ENCODE measurements at places on chromosomes 2 and 18.

- no peak for DNase-seq
- no peaks in the 10 kb centered on the region for H3K27me3 ChIP-seq
- H3K27ac ChIP-seq, result no peak overlapping the region
- H3K36me3 ChIP-seq, result no peaks in the 10 kb centered on the region
- no peaks in the 10 kb centered on the region for H3K4me1 ChIP-seq
Measured at GRCh38 chr2:147989102-147989501, 31.4 kb downstream of the ORC4 start.

GRCh38 chr18:79991494-79991893 lies 3.1 kb upstream of the TXNL4A start:
- H3K4me1 ChIP-seq, result peaks cover 15% of the 10 kb centered on the region
- H3K27ac ChIP-seq, result no peak overlapping the region
- no peak for DNase-seq

- no peaks in the 10 kb centered on the region for H3K36me3 ChIP-seq
- no peak for DNase-seq
- H3K27ac ChIP-seq, result no peak overlapping the region
- no peaks in the 10 kb centered on the region for H3K27me3 ChIP-seq
- no peaks in the 10 kb centered on the region for H3K4me1 ChIP-seq
- no peak overlapping the region for H3K4me3 ChIP-seq
Measured at GRCh38 chr2:196407675-196408264, 231.7 kb upstream of the CCDC150 start.

DNA sequence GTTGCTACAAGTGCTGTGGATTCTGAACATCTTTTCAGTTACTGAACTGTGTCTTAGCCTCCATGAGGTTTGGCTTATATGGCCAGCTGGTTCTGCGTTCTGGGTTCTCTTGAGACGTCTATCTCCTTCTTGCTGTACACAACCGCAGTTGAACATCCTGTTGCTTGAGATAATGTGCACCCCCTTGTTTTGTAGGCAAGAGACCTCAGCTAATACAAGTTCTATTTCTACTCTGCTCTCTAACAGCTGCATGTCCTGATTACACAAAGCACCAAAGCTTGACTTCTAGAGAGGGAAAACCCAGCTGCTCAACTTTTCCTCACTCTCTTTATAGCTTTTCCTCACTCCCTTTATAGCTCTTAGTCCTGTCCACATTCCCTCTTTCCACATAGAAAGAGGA lies 176.0 kb downstream of the LTBP1 start:
- no peak overlapping the region for H3K4me3 ChIP-seq
- no peak overlapping the region for H3K27ac ChIP-seq
- DNase-seq, result no peak

DNA sequence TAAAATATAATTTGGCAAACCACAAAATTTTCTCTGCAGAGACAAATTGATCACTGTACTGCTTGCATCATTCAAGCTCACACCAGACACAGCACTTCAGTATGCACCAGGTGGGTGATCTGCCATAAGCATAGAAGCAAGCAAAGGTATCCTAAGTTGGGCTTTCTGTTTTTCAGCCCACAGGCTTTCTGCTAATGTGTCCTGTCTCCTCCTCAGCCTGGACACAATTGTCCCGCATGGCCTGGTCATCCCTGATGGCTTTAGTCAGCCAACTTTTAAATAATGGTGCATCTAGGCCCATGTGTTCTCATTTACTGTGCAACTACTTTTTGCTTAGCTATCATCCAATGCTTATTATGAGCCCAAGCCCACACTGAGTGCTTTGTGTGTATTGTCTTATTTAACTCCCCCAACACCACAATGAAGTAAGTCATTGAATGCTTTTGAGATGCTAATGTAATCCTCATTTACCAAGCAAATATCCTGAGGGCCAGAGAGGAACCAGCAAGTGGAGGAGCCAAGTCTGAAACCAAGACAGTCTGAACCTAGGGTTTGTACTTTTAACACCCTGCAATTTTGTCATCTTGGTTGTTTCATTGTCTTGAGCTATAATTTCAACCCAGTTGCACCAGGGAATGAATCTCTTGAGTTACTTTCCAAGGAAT lies 111.2 kb upstream of the SETBP1 start:
- DNase-seq, result no peak
- H3K27ac ChIP-seq, result no peak overlapping the region
- H3K27me3 ChIP-seq, result no peaks in the 10 kb centered on the region
- H3K4me1 ChIP-seq, result peaks cover 11% of the 10 kb centered on the region
